ENCODE measurements at places on chromosomes 4 and X.

GRCh38 chr4:76681996-76682395 is 215.9 kb downstream of the SOWAHB start:
- no peaks in the 10 kb centered on the region for H3K4me1 ChIP-seq
- no peaks in the 10 kb centered on the region for H3K27me3 ChIP-seq
- H3K4me3 ChIP-seq = no peak overlapping the region
- no peak overlapping the region for H3K27ac ChIP-seq

DNA sequence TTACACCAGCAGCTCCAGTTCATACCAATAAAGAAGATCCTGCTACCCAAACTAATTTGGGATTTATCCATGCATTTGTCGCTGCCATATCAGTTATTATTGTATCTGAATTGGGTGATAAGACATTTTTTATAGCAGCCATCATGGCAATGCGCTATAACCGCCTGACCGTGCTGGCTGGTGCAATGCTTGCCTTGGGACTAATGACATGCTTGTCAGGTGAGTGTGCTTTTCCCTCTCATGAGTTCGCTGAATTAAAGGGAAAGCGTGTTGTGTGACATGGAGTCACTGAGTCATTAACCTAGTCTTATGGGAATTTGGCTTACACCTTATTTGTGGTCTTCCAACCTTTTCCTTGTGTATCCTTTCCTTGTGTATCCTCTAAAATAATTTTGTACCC is 15.9 kb downstream of the TMEM165 start:
- no peak overlapping the region for H3K27ac ChIP-seq
- peaks cover 40% of the 10 kb centered on the region for H3K36me3 ChIP-seq
- H3K4me1 ChIP-seq = peaks cover 3% of the 10 kb centered on the region
- H3K27me3 ChIP-seq = no peaks in the 10 kb centered on the region

DNA sequence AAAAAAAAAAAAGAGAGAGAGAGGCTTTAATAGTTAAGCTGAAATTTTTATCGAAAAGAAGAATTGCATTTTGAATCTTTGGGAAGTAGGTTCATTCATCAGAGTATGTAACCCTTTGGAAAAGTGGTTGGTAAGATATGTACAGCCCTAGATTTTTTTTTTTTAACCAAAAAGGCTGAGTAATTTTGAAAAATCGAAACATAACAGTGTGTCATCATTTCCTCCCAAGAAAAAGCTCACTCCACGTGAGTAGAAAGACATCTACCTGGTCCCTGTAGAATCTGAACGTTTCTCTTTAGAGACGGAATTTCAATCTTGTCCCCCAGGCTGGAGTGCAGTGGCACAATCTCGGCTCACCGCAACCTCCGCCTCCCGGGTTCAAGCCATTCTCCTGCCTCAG is 16.2 kb downstream of the SHOX start:
- H3K27me3 ChIP-seq = peaks cover 40% of the 10 kb centered on the region
- no peak overlapping the region for H3K4me3 ChIP-seq
- H3K27ac ChIP-seq = no peak overlapping the region
- H3K36me3 ChIP-seq = no peaks in the 10 kb centered on the region

- no peaks in the 10 kb centered on the region for H3K27me3 ChIP-seq
- no peak overlapping the region for H3K4me3 ChIP-seq
- H3K27ac ChIP-seq = no peak overlapping the region
- H3K4me1 ChIP-seq = 0 out of 2 replicates have a peak, but pooled peaks cover 2% of the 10 kb centered on the region
- H3K36me3 ChIP-seq = no peaks in the 10 kb centered on the region
These were observed 12.1 kb downstream of the APLN start for GRCh38 chrX:129642641-129643040.

- DNase-seq = no peak
- H3K27ac ChIP-seq = no peak overlapping the region
- peaks cover 4% of the 10 kb centered on the region for H3K36me3 ChIP-seq
- H3K4me1 ChIP-seq = no peaks in the 10 kb centered on the region
- no peaks in the 10 kb centered on the region for H3K27me3 ChIP-seq
These were observed 46.6 kb downstream of the CLOCK start for GRCh38 chr4:55500072-55500471.

DNA sequence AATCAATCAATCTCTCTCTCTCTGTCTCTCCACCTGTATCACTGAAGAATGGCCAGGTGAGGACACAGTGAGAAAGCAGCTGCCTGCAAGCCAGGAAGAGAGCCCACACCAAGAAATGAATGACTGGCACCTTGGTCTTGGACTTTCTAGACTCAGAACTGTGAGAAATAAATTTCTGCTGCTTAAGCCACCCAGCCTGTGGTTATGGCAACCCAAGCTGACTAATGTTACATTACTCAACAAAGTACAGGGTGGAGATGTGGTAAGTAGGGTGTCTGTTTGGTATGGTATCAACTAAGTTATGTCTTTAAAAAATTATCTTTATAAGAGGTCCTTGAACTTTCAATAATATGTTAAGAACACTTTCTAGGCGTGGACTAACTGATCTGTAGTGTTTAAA is 159.3 kb downstream of the EPHA5 start:
- H3K36me3 ChIP-seq = no peaks in the 10 kb centered on the region
- no peak for DNase-seq
- H3K4me3 ChIP-seq = no peak overlapping the region

GRCh38 chr4:88892646-88893045 is 164.3 kb downstream of the FAM13A start:
- no peak overlapping the region for H3K4me3 ChIP-seq
- no peaks in the 10 kb centered on the region for H3K4me1 ChIP-seq
- no peak overlapping the region for H3K27ac ChIP-seq
- no peak for DNase-seq

- DNase-seq = no peak
- H3K4me1 ChIP-seq = no peaks in the 10 kb centered on the region
- no peak overlapping the region for H3K4me3 ChIP-seq
- H3K36me3 ChIP-seq = no peaks in the 10 kb centered on the region
- H3K27me3 ChIP-seq = no peaks in the 10 kb centered on the region
These were observed 57.7 kb upstream of the SEC24B start for GRCh38 chr4:109375778-109376414.

DNA sequence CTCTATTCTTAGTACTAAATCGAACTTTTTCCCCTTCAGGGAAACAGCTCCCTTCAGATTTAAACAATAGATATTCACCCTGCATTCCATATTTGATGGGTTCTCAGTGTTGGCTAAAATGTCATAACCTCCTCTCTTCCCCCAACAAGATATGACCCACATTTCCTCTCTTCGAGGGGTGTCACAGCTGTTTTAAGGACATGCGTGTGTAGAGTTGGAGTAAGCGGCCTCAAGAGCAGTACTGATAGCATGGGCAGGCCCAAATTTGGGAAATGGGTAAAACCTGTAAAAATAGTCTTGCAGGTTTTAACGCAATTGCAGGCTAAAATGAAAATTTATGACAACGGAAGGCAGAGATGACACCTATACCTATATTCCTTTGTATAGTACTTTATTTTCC is 28.7 kb downstream of the SAT1 start:
- no peaks in the 10 kb centered on the region for H3K36me3 ChIP-seq
- H3K4me3 ChIP-seq = no peak overlapping the region
- H3K27me3 ChIP-seq = no peaks in the 10 kb centered on the region
- peaks cover 7% of the 10 kb centered on the region for H3K4me1 ChIP-seq

GRCh38 chr4:146104541-146104940 is 71.0 kb upstream of the LSM6 start:
- H3K4me3 ChIP-seq = no peak overlapping the region
- no peak overlapping the region for H3K27ac ChIP-seq
- no peaks in the 10 kb centered on the region for H3K27me3 ChIP-seq
- no peak for DNase-seq
- no peaks in the 10 kb centered on the region for H3K4me1 ChIP-seq

GRCh38 chr4:107870916-107871786 is 46.4 kb downstream of the SGMS2 start:
- H3K27ac ChIP-seq = no peak overlapping the region
- no peaks in the 10 kb centered on the region for H3K27me3 ChIP-seq
- no peaks in the 10 kb centered on the region for H3K4me1 ChIP-seq
- H3K36me3 ChIP-seq = no peaks in the 10 kb centered on the region
- DNase-seq = no peak

- no peak overlapping the region for H3K4me3 ChIP-seq
- H3K36me3 ChIP-seq = no peaks in the 10 kb centered on the region
- H3K27me3 ChIP-seq = no peaks in the 10 kb centered on the region
- peak overlapping the region; percentile 68 for H3K27ac ChIP-seq
These were observed 126.8 kb downstream of the IRF2 start for GRCh38 chr4:184347251-184348239.

DNA sequence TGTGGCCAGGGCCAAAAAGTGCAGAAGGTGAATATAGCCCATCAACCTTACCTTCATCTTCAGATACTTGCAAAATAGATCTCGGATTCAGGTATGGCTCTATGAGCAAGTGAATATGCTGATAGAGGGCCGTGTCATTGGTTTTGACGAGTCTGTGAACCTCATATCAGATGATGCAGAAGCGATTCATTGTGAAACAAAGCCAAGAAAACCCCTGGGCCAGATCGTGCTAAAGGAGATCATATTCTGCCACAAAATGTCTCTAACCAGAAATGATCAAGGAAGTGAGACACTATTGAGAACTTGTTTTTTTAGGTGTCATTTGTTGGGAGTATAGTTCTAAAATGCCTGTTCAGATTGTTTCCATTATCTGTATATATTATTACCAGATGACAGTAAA is 48.3 kb downstream of the PDK3 start:
- no peaks in the 10 kb centered on the region for H3K4me1 ChIP-seq
- no peaks in the 10 kb centered on the region for H3K36me3 ChIP-seq
- no peak overlapping the region for H3K27ac ChIP-seq
- no peak for DNase-seq
- no peaks in the 10 kb centered on the region for H3K27me3 ChIP-seq
- no peak overlapping the region for H3K4me3 ChIP-seq

DNA sequence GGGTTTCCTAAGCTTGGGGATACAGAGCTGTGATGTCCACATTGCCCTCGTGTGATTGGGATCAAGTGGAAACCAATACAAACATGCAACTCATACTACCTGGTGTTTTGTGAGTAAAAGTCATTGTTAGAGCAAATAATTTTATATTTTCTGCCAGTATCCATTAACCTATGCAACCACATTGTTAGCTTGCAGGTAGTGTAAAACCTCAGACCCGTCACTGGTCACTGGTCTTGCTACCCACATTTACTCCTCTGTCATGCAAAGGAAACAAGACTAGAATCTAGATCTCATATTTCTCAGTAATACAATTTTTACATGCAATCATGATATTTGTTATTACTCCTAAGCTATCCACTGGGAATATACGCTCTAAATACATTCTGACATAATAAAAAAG is 324.3 kb upstream of the NDST4 start:
- DNase-seq = no peak
- H3K27me3 ChIP-seq = no peaks in the 10 kb centered on the region
- no peaks in the 10 kb centered on the region for H3K36me3 ChIP-seq
- no peaks in the 10 kb centered on the region for H3K4me1 ChIP-seq
- H3K27ac ChIP-seq = no peak overlapping the region

All from H1 (cell line).